ENCODE measurements at places on chromosomes 2 and 18.

GRCh38 chr18:11053293-11053692 lies 96.1 kb downstream of the PIEZO2 start:
- DNase-seq: no peak

GRCh38 chr2:163395602-163396001 lies 340.2 kb downstream of the FIGN start:
- no peak for DNase-seq

GRCh38 chr2:43324259-43325106 lies 98.1 kb upstream of the ZFP36L2 start:
- DNase-seq: peak; percentile 20

DNA sequence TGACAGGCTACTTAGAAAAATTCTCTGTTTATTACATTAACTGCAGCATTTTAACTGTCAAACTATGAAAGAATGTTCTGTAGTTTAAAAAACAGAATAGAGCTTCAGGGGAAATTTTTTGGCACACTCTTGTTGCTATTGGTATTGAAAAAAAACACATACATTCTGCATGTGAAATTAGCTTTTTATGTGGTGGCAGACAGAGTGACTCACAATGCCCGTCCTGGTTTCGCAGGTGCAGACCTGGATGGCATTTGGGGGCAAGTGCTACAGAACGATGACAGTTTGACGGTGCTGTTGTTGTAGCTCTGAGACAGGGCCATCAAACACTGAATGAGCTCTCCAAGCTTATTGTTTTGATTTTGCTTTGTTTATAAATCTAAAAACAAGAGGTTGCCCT lies 105.0 kb upstream of the MAP3K20 start:
- DNase-seq: no peak

DNA sequence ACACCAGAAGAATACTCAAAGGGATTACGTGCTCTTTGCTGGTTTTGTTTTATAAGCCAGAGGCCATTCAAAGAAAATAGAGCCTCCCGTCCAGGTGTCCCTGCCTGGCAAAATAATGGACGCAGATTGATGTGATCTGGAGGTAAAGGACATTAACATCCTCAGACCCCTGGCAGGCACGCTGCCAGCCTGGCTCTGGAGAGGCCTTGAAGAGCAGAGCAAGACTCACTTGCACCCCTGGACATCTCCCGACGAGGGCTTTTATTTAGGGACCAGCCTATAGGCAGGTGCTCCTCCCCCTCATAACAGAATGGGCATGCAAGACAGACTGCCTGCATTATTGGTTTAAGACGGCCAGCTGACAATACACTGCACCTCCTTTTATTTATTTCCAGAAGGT lies 291.3 kb downstream of the BCL11A start:
- no peak for DNase-seq

DNA sequence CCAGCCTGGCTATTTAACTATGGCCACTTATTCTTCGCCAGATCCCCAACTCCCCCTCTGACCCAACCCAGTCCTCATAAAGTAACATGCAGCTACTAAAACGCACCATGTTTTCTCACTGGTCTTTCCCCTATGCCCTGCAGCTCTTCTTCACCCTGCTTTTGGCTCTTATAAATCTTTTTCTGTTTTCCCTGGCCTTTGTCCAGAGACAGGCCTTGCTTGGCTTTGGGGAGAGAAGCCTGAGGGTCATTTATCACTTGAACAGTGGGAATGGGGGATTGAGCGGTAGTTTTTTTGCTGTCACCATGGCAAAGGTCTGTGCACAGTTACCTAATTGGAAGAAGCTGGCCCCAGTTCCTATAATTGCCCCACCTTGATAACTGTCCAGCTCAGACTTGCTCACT lies 202.9 kb upstream of the NT5C1B start:
- DNase-seq: no peak

DNA sequence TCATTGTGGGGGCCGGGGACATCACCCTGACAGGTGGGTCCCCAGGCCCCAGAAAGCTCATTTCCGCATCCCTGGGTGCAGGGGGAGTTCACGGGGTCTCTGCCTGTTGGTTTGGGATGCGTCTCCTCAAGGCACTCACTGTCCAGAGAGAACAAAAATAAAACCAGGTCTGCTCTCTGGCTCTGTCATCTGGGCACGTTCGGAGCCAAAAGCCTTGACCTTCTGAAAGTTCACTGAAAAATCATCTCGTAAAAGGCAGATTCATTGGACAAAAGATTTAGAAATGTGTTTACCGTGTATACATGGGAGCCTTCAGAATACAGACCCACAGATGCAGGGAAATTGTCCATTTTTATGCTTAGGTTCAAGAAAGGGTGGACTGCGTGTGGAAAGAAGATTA lies 26.6 kb downstream of the MLPH start:
- DNase-seq: no peak

GRCh38 chr2:238638100-238638981 lies 209.5 kb upstream of the TWIST2 start:
- no peak for DNase-seq

- no peak for DNase-seq
Measured at GRCh38 chr2:226892729-226893128, 56.9 kb downstream of the RHBDD1 start.

DNA sequence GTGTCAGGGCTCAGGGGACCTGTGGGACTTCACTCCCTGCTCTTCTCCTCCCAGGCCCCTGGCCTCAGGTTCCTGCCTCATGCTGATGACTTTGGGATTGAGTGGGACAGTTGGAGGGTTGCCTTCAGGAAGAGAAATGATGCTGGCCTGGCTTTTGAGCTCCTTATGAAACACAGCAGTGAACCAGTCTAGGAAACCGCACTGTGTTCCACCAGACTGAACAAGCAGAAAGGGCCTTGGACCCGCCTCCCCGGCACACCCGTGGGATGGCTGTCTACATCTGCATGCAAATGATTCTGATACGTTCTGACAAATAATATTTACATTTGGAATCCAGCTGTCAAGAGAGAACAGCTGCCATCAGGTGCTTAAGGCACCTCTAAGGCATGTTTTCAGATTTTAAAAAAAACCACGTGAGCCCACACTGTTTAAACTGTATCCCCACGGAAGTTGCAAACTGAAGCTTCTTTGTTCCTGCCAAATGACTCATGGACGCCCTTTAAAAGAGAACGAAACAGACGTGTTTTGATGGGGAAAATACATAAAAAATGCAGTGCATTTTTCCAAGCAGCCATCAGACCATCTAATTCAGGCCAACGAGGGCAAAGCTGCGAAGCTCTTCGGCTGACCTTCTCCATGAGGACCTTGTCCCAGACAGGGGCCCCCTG lies 27.6 kb upstream of the ASAP2 start:
- peak; percentile 76 for DNase-seq

GRCh38 chr18:47701134-47701533 lies 229.3 kb downstream of the SMAD2 start:
- no peak for DNase-seq

DNA sequence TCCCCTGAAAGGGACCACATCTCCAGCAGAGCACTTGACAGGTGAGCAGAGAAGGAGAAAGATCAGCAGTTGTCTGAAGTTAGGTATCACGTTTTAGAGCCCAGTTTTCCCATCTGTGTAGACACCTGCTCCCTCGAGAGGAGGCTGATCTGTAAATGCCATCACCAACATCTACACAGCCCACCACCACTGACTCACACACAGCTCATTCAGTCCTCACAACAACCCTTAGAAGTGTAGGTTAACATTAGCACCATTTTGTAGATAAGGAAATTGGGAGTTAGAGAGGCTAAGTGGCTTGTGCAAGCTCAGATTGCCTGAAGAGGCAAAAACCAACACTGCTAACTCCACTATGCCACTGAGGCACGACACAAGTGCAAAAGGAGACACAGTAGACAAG lies 37.2 kb upstream of the STAT1 start:
- no peak for DNase-seq

All from transverse colon (tissue), 4 donors.